ENCODE measurements at places on chromosomes 1 and 21.

- DNase-seq: no peak
Measured at GRCh38 chr1:101154547-101154946, 82.3 kb upstream of the S1PR1 start.

- no peak for DNase-seq
Measured at GRCh38 chr1:60809204-60809980, 273.0 kb upstream of the NFIA start.

GRCh38 chr1:36389261-36389660 is 3.5 kb upstream of the STK40 start:
- no peak for DNase-seq

GRCh38 chr1:203907901-203908300 is 46.5 kb downstream of the SNRPE start:
- DNase-seq: no peak

DNA sequence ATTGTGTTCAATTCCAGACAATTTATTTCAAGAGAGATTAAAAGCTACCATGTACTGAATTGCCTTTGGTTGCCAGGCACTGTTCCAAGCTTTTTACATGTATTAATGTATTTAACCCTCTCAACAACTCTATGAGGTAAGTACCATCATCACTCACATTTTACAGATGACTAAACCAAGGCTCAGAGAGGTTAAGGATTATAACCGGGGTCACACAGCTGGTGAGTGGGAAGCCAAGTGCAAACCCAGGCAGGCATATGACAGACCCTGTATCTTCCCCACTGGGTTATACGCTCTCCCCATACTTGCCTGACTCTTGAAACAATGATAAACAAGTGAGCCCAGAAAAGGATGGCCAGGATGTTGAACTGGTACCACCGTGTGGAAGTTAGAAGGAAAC is 16.5 kb downstream of the PLEKHA6 start:
- DNase-seq: no peak

GRCh38 chr1:68307378-68307787 is 75.1 kb upstream of the WLS start:
- no peak for DNase-seq

DNA sequence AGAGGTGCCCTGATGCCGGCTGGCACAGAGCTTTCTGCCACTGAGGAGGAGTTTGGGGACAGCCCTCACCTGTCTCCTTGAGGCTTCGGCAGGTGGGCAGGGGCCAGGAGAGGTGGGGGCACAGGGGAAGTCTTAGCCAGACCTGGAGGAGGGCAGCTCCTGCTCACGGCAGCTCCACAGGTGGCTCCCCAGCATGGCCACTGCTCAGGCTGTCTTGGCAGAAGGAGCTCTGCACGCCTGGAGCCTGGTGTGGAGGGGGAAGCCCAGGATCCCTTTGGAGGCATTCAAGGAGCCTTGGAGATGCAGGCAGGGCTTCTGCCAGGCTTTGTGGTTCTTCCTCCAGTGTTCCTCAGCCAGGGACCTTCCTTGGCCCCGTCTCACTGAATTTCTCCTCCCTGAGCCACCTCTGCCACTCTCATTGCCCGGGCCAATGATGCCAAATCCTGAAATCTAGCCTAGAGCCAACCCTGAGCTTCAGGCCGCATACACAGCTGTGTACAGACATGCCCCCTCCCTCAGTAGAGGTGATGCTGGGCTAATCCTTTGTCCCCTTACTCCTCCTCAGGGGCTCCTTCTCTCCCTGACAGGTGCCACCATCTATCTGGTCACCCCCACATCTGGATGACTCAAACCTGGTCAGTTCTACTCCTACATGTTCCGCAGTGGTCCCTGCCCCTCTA is 251.8 kb upstream of the VAMP3 start:
- no peak for DNase-seq

DNA sequence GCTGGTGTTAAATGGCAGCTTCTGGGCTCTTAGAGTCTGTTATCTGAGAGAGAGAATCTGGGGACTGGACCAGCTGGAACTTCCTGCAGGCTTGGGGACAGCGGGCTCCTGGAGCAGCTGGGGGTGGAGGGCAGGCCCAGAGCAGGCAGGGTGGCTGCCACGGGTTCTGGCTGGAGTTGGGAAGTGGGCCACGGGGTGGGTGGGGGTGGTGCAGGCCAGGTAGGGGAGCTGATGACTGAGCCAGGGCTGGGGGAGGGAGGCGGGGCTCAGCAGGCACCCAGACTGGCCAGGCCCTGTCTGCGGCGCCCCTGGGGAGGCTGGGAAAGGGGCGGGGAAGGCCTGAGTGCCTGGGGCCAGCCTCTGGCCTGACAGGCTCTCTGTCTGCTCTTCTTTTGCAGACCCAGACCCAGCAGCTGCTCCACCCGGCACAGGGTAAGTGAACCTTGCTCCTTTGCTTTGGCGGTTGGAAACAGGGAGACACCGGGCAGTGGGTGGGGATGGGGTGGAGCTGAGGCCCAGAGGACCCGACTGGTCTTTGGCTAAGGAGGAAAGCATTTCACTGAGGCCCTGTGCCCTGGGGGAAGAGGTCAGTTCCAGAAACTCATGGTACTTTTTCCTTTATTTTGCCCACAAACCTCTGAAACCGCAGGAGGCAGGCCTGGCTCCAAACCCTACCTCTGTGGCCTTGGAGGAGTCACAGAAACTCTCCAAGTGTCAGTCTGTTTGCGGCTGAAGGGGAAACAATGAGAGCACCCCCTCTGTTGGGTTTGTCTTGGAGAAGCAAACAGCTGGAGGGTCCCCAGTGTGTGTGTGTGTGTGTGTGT is 48.8 kb downstream of the ARHGEF10L start:
- no peak for DNase-seq

GRCh38 chr1:93148001-93148400 is 32.2 kb downstream of the TMED5 start:
- no peak for DNase-seq

All from activated T-cell treated with anti-CD3 and anti-CD28 coated beads, Interleukin-2, amount 50 U/mL, for 48 hours (primary cell).